Activated CD4-positive, alpha-beta T cell treated with anti-CD3 and anti-CD28 coated beads, Interleukin-2, amount 50 U/mL, for 16 hours (primary cell): ENCODE measurements at places on chromosomes 6 and 20.

DNA sequence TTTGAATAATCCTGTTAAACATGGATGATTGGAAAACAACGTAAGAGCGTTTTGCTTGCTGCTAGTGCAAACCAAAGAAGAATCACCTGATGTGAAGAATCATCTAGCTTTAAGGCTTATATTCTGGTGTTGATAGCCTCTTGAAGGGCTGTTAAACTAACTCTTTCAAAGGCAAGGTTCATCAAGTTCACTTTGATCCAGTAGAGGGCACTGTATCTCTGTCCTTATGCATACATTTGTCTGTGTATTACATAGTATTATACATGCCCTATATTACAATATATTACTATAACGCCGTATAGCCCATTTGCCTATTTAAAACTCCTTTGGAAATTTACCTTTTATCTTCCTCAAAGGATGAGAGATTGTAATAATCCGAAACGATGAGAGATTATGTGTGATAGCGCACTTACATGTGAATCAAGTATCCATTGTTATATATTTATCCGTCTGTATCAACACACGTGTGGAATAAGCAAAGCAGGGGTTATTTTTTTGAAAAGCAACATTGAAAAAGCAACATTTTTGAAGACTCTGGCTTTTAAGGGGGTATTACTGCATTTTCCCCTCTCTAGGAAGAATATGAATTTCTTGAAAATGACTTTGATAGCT lies 50.8 kb upstream of the NRN1 start:
- DNase-seq, result peak; percentile 39

GRCh38 chr6:124561635-124562130 lies 400.6 kb upstream of the RNF217 start:
- no peak for DNase-seq

DNA sequence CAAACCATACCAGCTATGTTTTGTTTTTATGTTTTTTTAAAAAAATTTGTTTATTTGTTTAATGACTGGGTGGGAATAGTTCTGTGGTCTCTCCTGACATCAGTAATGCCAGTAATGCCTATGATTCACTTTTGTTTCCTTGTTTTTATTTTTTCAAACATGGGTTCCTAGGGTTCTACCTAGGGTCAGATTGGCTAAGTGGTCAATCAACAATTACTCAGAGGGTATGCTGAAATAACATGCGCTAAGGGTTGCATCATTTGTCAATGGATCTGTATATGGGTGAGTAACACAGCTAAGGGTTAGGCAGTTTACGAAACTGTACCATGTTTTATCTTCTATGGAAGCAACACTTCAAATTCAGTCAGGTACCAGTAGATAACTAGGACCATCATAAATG lies 583.8 kb upstream of the GJE1 start:
- no peak for DNase-seq

- no peak for DNase-seq
Measured at GRCh38 chr6:149130090-149130489, 187.4 kb upstream of the TAB2 start.

DNA sequence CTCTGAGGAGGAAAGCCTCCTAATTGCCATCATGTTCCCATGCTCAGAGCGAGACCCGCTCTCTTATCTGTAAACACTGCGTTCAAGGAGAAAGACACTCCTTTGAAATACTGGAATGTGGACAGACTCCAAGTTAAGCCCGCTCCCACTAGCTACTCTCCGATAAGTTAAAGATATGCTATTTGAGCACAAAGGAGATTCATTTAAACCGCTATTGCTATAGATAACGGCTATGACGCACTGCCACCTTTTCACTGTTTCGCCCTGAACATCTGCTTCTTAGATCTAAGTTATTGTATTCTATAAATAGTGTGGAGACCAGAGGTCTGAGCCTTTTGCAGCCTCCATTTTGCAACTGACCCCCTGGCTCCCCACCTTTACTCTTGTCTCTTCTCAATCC lies 82.3 kb downstream of the GPX5 start:
- DNase-seq, result no peak

GRCh38 chr6:106316375-106316766 lies 9.2 kb downstream of the ATG5 start:
- peak; percentile 46 for DNase-seq

- peak; percentile 14 for DNase-seq
Measured at GRCh38 chr6:145559836-145560235, 175.5 kb downstream of the EPM2A start.

DNA sequence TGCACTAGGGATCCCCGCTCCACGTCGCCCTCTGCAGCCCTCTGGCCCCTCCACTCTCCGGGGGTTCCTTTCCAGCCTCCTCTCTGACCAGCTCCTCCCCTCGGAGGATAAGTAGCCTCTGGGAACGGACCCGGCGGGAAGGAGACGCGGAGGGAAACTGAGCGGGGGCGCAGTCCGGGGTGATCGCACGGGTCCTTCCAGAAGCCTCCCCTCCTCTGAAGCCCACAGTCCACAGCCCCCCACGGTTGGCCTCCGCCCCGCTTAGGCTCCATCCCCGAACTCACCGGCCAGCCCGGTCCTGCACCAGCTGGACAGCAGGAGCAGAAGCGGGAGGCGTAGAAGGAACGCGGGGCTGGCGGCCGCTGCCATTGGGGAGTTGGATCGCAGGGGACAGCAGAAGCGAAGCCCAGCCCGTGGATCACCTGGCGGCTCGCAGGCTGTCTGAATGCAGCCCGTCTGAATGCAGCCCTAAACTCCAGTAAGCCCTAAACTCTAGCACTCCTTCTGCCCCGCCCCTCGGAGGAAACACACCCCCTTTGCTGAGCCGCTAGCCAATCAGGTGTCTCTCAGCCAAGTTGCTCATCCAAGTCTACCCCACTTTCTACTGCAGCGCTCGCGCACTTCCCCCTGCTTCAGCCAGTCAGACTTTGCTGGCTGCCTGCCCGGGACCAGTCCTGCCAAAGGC lies at the start of gene RAET1G:
RAET1G (minus strand) TSS at position 480 of the 685 bp plus-strand sequence; CDS start at position 369, 111 bp downstream.
- peak; percentile 83 for DNase-seq

GRCh38 chr6:89986650-89987074 lies 92.4 kb downstream of the GJA10 start:
- no peak for DNase-seq

DNA sequence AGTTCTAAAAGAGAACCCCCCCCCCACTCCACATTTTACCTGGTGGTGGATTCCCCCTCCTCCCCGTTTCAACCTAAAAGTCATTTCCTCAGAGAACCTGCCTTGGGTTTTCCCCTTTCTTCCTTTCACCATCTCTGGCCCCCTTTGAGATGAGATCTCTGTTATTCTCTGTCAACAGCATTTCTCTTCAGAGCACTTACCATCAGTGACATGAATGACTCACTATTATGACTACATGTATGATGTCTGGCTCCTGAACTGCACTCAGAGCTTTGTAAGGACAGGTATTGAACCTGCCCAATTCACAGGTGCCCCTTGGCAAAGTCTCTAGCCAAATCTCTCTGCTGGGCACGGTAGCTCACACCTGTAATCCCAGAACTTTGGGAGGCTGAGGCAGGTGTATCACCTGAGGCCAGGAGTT lies 61.4 kb upstream of the JARID2 start:
- peak; percentile 72 for DNase-seq

DNA sequence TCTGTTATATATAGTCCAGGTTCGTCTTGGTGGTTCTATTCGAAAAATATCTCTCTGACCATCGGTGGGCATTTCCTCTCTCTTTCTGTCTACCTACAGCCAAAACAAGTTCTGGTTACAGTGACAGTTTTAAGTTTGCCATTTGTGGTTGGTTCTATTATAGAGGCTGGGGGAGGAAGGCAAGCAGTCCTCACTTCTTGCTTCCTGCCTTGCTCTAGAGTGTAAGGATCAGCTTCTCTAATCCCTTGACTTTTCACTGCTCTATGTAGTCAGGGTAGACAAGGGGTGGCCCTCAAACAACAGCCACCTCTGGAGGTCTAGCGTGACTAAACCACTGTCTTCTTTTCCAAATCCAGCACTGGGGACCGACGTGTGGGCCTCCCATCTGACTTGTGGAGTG lies 16.1 kb downstream of the E2F3 start:
- no peak for DNase-seq

GRCh38 chr6:166785131-166785530 lies 158.1 kb upstream of the RPS6KA2 start:
- DNase-seq, result no peak

GRCh38 chr6:121549736-121550135 lies 114.3 kb downstream of the GJA1 start:
- no peak for DNase-seq

DNA sequence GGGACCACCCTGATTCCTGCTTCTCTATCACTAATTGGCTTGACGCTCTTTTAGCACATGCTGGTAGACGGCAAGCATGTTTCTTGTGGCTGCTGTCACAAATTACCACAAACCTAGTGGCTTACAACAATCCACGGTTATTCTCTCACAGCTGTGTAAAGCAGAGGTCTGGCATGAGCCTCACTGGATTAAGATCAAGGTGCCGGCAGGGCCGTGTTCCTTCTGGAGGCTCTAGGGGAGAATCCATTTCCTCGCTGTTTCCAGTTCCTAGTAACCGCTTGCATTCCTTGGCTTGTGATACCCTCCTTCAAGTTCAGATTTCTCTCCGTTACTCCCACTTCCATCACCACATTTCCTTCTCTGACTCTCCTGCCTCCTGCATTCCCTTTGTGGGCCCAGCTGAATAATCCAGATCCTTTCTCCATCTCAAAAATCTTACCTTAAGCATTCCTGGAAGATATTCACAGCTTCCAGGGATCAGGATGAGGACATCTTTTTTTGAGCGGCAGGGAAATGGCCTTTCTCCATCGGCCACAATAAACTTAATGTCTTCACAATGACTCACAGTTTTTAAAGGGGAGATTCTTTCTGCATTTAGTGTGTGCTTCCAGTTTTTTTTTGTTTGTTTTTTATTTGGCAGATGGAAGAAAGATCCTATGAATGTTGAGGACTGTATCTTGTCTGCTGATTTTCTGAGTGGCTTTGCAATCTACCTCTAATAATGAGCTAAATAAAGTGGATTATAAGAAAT lies 39.9 kb downstream of the BMP6 start:
- DNase-seq, result no peak

DNA sequence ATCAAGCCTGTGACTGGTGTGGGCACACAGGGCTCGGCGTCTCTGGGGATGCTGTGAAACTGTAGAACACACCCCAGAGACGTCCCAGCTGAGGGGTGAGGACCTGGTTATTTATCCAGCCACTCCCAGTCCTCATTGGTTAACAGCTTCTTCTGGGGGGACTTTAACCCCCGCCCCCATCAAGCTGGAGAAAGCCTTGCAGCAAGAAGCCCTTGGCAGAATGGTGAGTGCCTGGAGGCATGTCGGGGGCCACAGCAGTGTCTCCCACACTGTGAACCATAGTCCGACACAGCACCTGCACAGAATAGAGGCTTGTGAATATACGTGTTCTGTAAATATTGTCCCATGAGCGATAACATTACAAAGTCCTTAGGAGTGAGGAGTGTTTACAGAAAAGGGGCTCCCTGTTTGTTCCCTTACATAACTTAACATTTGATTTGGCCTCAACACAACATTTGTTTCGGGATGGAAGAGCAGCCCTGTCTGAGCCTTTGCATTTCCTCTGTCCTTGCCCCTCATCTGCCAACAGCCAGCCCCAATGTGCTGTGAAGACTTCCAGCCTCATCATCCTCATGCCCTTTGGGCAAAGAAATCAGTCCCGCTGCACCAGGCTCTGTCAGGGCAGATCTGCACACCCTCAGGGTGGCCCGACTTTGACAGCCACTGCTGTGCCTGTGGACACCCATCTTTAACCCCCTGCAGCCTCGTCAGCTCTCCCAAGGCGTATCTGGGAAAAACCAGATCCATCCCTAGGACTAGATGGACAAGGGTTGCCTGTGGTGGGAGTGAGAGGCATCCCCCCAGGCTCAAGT lies 2.2 kb upstream of the RRBP1 start:
- DNase-seq, result no peak

GRCh38 chr6:108959972-108960582 lies 111.9 kb downstream of the ARMC2 start:
- DNase-seq, result no peak

DNA sequence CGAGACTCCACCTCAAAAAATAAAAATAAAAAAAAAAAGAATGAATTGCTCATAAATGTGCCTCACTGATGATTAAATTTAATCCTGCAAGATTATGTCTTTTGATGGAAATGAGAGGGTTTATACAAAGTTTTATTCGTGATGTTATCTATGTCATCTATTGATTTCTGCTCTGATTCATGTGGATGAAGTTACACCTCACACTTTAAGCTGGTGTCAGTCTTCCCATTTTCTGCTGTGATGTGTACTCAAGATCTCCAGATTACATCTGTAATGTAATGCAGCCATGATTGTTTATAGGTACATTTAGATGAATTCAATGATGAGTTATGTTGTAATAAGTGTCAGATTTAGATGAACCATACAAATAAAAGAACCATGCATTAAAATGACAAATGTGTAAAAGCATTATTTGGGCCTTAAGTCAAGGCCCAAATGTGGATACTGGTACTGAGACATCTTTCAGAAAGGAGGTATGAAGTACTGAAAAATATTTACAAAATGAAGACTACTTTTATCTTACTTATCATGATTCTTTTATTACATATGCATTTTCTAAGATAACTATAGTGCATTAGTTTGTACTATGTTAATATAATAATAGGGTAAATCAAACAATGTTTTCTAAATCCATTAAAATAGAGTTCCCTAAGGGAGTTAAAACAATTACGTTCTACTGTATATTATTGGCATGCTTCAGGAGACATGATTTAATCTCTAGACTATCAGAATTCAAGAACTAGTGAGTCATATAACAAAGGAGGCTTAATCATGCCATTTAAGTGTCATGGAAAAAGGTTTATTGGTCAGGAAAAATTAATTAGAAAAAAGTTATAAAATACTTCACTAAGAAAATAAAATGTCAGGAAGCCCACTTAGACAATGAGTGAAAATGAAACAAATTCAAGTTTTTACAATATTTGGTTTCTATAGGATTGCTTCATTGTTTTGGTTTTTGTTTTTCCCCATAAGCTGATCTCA lies 34.5 kb downstream of the HCRTR2 start:
- DNase-seq, result no peak

DNA sequence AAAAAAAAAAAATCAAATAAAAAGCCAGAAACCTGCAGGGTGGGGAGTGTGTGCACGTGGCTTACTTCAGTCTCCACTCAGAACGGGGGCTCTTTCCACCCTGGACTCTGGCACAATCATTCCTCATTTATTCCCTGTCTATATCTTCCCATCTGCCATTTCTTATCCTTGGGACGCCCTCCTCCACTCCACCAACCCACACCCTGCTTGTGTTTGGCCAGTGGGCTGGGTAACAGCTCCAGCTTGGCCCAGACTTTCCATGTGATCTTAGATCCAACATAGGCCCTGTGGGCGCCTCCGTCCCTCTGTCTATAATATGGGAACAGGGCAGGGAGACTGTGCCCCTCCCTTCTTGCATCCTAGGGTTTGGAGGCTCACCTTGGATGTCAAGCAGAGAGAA lies 68.1 kb downstream of the CD40 start:
- no peak for DNase-seq

- DNase-seq, result no peak
Measured at GRCh38 chr20:59723607-59724456, 119.5 kb downstream of the PHACTR3 start.

- DNase-seq, result peak; percentile 12
Measured at GRCh38 chr6:5950361-5950785, 56.4 kb downstream of the NRN1 start.
